ENCODE measurements at places on chromosomes 2 and 18. TPM values are rescaled to one million over a fixed set of nuclear protein-coding genes. Genes with fewer than 3 reads are reported as not detected.

GRCh38 chr2:165902934-165903333 is 50.6 kb downstream of the TTC21B start:
- no peak for DNase-seq
- H3K4me1 ChIP-seq: peaks cover 13% of the 10 kb centered on the region
- H3K27ac ChIP-seq: no peak overlapping the region
- no peaks in the 10 kb centered on the region for H3K27me3 ChIP-seq

CNRIP1 gene
- 39.6 TPM for total RNA-seq

FBXO48 gene
- 1.1 TPM for total RNA-seq

GRCh38 chr2:191113761-191114160 is 37.0 kb downstream of the STAT4 start:
- no peak overlapping the region for H3K4me3 ChIP-seq
- no peak for DNase-seq
- H3K27me3 ChIP-seq: no peaks in the 10 kb centered on the region
- H3K27ac ChIP-seq: no peak overlapping the region
- H3K36me3 ChIP-seq: no peaks in the 10 kb centered on the region
- peaks cover 5% of the 10 kb centered on the region for H3K4me1 ChIP-seq

- H3K27ac ChIP-seq: no peak overlapping the region
- H3K4me3 ChIP-seq: no peak overlapping the region
- no peak for DNase-seq
These were observed 223.5 kb downstream of the PIK3C3 start for GRCh38 chr18:42178376-42179080.

DNA sequence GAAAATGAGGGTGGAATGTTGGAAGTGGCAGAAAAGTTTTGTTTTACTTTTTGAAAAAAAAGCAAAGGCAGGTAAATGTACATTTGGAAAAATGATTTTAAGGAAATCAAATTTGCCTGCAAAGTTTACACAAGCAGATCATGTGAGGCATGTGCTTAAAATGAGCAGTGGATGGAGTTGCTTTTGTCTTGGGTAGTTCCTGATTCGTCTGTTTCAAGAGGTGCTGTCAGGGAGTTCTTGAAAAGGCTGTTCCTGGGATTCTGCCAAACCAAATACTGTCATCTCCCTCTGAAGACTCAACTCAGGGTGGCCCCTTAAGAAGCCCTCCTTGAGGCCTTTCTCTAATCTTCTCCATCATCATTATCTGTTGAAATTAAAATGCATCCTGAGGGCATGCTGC is 59.0 kb downstream of the TACR1 start:
- H3K4me3 ChIP-seq: no peak overlapping the region
- H3K27me3 ChIP-seq: no peaks in the 10 kb centered on the region
- H3K36me3 ChIP-seq: no peaks in the 10 kb centered on the region
- H3K4me1 ChIP-seq: no peaks in the 10 kb centered on the region
- no peak overlapping the region for H3K27ac ChIP-seq

- H3K4me1 ChIP-seq: no peaks in the 10 kb centered on the region
- no peaks in the 10 kb centered on the region for H3K27me3 ChIP-seq
- H3K27ac ChIP-seq: no peak overlapping the region
- H3K36me3 ChIP-seq: no peaks in the 10 kb centered on the region
- H3K4me3 ChIP-seq: no peak overlapping the region
These were observed 98.9 kb upstream of the SH3BP4 start for GRCh38 chr2:234852941-234853340.

DNA sequence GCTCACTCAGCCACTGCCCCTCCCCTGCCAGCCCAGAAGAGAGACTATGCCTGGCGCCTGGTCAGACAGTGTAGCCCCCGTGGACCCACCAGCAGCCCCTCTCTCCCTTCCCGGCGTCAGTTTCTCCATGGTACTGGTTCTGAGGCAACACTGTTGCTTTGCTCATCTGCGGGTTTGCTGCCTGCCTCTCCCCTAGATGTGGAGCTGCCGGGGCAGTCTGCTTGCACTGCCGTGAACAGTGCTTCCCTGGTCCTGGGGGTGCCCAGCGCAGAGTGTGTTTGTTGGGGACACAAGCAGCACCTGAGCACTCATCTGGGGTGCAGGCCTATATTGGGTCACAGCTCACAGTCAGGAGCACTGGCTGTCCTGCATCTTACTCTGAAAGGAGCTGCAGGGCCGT is 309.9 kb downstream of the NDUFA10 start:
- H3K4me3 ChIP-seq: no peak overlapping the region
- peaks cover 3% of the 10 kb centered on the region for H3K4me1 ChIP-seq
- H3K27ac ChIP-seq: no peak overlapping the region

- H3K4me1 ChIP-seq: no peaks in the 10 kb centered on the region
- no peaks in the 10 kb centered on the region for H3K36me3 ChIP-seq
- H3K27me3 ChIP-seq: no peaks in the 10 kb centered on the region
- no peak for DNase-seq
- no peak overlapping the region for H3K27ac ChIP-seq
These were observed 42.5 kb downstream of the WDR35 start for GRCh38 chr2:19947184-19947940.

SH2D6 gene
- total RNA-seq: not detected

GRCh38 chr2:14781142-14781541 is 148.6 kb downstream of the LRATD1 start:
- no peak for DNase-seq
- H3K4me1 ChIP-seq: no peaks in the 10 kb centered on the region
- no peaks in the 10 kb centered on the region for H3K36me3 ChIP-seq
- no peak overlapping the region for H3K4me3 ChIP-seq
- H3K27ac ChIP-seq: no peak overlapping the region

DNA sequence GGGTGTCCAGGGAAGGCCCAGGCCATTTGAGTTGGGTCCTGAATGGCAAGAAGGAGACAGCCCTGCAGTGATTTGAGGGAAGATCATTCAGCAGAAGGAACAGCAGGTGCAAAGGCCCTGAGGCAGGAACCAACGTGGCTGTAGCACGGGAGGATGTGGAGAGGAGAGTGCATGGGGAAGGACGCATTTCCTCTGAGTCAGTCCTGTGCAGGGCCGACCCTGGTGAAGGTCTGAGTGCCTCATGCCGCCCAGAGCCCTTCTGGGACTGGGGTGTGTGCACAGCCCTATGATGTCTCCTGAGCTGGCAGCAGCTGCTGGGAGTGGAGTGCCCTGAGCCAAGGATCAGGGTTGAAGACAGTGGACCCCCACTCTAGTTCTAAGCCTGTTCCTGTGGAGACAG is 17.9 kb upstream of the ARHGEF4 start:
- DNase-seq: no peak
- no peaks in the 10 kb centered on the region for H3K36me3 ChIP-seq
- H3K4me1 ChIP-seq: no peaks in the 10 kb centered on the region
- H3K27ac ChIP-seq: no peak overlapping the region
- no peaks in the 10 kb centered on the region for H3K27me3 ChIP-seq
- no peak overlapping the region for H3K4me3 ChIP-seq

DNA sequence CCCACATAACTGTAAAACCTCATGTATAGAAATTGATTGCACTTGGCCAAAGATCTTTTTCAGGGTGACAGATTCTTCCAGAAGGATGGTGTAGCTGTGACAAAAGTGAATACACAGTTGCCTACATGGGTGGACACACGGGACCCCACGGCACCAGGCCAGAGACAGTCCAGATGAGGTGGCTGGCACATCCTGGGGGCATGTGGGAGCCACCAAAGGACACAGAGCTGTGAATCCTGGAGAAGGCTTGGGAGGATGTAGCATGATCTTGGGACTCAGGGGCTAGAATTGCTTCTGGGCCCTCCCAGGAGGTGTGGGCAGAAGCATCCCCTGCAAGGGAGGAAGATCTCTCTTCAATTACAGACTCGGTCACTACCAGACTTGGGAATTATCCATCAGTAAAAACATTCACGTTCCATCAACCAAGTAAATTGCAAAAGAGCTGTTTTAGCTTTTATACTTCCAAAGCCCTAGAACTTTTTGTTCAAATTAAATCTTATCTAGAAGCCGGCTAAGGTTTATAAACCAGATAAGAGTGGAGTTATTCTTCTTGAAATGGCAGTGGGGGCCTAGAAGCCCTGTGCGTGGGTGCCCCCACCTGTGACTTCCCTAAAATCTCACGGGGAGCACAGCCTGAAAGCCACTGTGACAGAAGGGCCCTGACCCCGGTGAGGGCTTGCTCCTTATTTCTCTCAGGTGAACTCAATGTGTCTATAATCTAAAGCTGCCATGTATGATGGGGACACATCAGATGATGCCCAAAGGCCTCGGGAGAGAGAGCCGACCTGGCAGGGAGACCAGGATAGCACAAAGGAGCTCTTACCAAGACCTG is 81.7 kb downstream of the SEPTIN10 start:
- H3K4me1 ChIP-seq: peaks cover 18% of the 10 kb centered on the region
- no peaks in the 10 kb centered on the region for H3K27me3 ChIP-seq
- no peak overlapping the region for H3K27ac ChIP-seq
- H3K4me3 ChIP-seq: no peak overlapping the region
